ENCODE measurements at places on chromosomes 3 and 15.

GRCh38 chr3:190865828-190866227 is 3.3 kb upstream of the GMNC start:
- no peak for DNase-seq

- no peak for DNase-seq
Observed at GRCh38 chr3:46119709-46120498, 88.2 kb downstream of the CCR1 start.

GRCh38 chr3:109025896-109026295 is 72.2 kb upstream of the GUCA1C start:
- DNase-seq, result no peak

DNA sequence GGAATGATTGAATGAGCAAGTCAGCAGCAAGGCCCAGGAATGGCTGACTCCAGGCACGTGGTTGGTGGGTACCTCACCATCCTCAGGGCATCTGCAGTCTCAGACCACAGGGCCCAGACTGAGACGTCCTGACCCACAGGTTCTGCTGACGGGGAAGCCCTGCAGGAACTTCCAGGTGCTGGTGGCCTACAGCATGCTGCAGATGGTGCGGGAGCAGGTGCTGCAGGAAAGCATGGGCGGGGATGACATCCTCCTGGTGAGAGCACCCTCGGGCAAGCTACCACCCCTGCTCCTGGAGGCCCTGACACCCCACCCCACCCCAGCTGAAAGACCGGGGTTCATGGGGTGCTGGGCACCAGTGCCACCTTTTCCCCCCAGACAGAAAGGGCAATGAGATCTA is 14.1 kb downstream of the TBC1D21 start:
- no peak for DNase-seq

GRCh38 chr3:133527081-133527715 is 46.3 kb upstream of the CDV3 start:
- DNase-seq, result no peak

DNA sequence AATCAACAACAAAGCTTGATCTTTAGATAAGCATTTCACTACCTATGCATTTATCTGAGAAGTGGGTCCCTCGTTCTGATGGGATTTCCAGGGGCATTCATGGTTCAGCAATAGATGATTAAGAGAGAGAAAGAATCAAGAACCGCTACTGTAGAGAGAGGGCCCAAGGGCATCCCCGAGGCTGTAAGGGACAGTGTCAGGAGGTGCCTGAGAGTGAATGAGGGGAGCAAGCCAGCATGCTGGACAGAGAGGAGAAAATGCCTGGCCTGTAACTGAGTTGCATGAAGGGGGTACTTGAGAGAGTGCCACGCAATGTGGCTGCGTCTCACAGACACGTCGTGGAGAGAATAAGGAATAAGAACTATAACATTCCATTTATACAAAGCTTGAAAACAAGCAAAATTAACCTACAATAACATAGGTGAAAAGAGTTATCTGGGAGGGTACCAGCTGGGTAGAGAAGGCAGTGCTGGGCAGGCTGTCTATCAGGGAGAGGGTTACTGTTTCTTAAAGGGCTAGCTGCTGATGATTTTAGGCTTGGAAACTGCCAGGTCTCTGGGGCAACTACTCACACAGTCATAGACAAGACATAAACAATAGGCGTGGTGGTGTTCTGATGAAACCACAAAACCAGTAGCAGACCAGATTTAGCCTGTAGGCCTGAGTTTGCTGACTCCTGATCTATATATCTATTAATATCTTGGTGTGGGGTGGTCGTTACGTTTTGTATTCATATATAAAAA is 374.6 kb upstream of the CFAP20DC start:
- no peak for DNase-seq

GRCh38 chr15:42226648-42227047 is 18.5 kb upstream of the VPS39 start:
- no peak for DNase-seq

DNA sequence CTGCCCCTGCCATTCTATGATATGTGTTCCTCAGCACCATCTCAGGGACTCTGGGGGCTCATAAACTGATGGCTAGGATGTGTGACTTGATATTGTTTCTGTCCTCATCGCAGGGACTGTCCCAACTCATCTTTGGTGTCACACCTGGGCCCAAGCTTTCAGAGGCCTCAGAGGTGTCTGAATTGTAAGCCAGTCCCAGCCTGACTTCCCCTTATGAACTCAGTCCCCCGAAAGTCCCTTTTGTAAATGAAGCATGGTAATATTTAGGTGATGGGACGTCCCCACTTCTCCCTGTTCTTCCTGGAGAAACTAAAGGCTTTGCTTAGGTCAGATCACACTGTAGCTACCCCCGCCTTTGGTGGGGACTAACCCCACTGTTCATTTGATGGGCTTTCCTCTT is 142.4 kb upstream of the TLE3 start:
- no peak for DNase-seq

- no peak for DNase-seq
Observed at GRCh38 chr15:69753867-69754266, 301.2 kb downstream of the RPLP1 start.

- DNase-seq, result no peak
Observed at GRCh38 chr3:44284949-44285348, 43.3 kb downstream of the TOPAZ1 start.

DNA sequence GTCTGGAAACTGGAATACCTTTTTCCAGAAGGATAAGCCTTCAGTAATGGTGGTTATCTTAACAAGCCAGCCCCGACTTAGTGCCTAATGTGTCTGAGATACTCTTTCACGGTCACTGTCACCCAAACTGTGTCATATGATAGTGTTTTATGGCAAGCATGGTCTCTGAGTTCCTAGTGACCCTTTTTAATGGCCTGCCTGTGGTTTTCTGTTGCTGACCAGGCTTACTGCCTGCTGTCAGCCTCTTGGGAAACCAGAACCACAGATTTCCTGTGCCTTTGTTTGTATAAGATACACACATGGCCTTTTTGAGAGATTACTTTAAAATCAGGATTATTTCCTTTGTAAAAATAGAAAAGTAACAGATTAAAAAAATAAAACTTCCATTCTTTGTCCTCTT is 22.4 kb downstream of the HPS3 start:
- no peak for DNase-seq

- DNase-seq, result no peak
Observed at GRCh38 chr3:122873741-122874515, 79.1 kb downstream of the SLC49A4 start.

GRCh38 chr3:99126316-99126715 is 224.8 kb upstream of the DCBLD2 start:
- no peak for DNase-seq

DNA sequence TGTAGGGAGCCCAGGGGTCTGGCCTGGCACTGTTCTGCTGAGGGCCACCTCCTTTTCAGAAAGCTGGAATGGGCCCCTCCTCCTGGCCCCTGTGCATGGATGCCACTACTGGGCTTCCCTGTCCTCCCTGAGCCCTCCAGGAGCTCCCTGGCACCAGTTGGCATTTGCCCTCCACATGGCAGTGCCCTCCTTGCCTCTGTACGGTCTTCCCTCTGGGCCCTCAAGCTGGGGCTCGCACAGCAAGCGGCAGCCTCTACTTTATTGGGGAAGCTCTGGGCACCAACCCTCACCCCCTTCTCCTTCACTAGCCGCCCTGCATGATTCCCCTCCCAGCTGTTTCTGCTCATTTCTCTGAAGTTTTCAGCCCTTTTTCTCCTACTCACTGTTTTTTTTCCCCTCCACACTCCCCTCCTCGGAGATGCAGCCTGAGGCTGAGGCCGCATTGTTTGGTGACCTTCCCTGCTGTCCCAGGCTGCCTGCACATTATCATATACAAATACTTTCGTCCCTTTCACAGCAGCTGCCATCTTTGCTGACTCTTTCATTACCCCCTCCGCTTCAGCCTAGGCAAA is 127.3 kb downstream of the EEFSEC start:
- no peak for DNase-seq

GRCh38 chr15:60442763-60443162 is 36.2 kb downstream of the ICE2 start:
- no peak for DNase-seq
